ENCODE measurements at places on chromosomes 6 and 20. TPM values are rescaled to one million over a fixed set of nuclear protein-coding genes. Genes with fewer than 3 reads are reported as not detected.

The WFDC12 gene
- not detected for total RNA-seq

The SCRT2 gene
- total RNA-seq: not detected

The RBBP9 gene
- total RNA-seq: 5.2 TPM

GRCh38 chr6:34544776-34545471 is 11.2 kb downstream of the SPDEF start:
- no peak for DNase-seq

DNA sequence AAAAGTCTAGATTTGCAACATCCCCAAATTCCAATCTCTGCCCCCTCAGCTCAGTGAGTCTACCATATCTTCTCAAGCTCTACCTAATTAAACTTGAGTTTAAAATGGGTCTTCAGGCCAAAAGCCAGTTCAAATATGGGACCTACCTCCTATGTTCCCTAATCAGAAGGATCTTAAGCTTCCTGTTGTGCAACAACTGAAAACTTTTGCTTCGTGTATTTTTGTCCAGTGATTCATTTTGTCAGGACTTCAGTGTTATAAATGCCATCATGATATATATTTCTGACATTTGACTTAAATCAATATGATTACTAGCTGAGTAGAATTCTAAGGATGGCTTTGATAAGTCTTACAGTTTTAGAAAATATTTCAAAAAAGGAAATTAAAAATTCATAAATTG is 622.6 kb upstream of the PTCHD4 start:
- no peak for DNase-seq

DNA sequence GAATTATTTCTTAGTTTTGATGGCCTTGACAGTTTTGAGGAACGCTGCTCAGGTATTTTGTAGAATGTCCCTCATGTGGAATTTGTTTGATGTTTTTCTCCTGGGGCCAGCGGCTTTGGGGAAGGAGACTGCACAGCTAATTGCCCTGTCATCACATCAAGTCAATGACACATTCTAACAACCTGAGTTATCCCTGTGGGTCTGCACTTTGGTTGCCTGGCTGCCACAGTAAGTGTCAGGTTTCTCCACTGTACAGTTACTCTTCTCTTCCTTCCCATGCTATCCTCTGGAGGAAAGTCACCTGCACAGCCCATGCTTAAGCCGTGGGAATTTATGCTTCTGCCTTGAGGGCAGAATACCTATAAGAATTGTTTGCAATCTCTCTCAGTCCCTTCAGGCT is 1.4 kb upstream of the TREML4 start:
- no peak for DNase-seq

GRCh38 chr6:167936051-167936450 is 61.4 kb upstream of the KIF25 start:
- DNase-seq: no peak

- no peak for DNase-seq
These were observed 2.2 kb upstream of the CFB start for GRCh38 chr6:31943742-31944141.
